Stimulated activated CD4-positive, alpha-beta T cell treated with anti-CD3 and anti-CD28 coated beads, Interleukin-4, amount 100 ng/mL, for 1 hour (primary cell): ENCODE measurements at places on chromosomes 16 and 17.

GRCh38 chr16:929227-930073 is 41.3 kb downstream of the LMF1 start:
- DNase-seq: no peak

GRCh38 chr16:69796285-69797118 is 34.4 kb downstream of the WWP2 start:
- DNase-seq: no peak

GRCh38 chr17:54948380-54948779 is 20.1 kb downstream of the COX11 start:
- DNase-seq: no peak

DNA sequence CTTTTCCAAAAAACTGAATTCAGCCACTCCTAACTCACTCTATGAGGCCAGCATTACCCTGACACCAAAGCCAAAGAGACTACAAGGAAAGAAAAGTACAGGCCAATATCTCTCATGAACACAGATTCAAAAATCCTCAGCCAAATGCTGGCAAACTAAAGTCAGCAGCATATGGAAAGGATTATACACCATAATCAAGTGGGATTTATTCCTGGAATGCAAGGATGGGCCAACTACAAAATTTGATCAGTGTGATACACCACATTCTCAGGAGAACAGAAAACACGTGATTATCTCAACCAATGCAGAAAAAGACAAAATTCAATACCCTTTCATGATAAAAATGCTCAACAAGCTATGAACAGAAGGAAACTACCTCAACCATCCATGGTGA is 7.7 kb upstream of the AATK start:
- no peak for DNase-seq

GRCh38 chr17:30969989-30970830 is 629 bp upstream of the RNF135 start:
- no peak for DNase-seq

- DNase-seq: peak; percentile 52
These were observed 44.7 kb upstream of the MEAK7 start for GRCh38 chr16:84548971-84549844.

DNA sequence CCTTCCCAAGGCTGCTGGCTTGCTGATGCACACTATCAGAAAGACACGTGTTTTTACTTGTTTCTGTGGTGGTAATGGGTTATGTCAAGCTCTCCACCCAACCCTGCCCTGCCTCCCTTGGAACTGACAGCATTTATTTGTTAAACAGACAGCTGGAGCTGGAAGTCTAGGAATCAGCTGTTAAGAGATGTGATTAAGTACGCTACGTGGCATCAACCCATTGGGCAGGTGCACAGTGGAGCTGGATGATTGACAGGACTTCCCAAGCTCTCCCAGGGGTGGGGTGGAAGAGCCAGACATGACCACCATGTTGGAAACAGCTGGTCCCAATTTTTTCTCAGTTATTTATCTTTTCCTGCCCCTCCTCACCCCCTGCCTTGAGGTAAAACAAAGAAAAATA is 49.4 kb downstream of the ADAMTS18 start:
- no peak for DNase-seq
